ENCODE measurements at places on chromosomes 1 and 21. TPM values are rescaled to one million over a fixed set of nuclear protein-coding genes. Genes with fewer than 3 reads are reported as not detected.
A peak's percentile ranks its signal among the peaks of the same experiment; 100 is the strongest.

The RPTN gene
- total RNA-seq = not detected

GRCh38 chr1:94504601-94505000 is 37.0 kb downstream of the F3 start:
- DNase-seq = no peak

DNA sequence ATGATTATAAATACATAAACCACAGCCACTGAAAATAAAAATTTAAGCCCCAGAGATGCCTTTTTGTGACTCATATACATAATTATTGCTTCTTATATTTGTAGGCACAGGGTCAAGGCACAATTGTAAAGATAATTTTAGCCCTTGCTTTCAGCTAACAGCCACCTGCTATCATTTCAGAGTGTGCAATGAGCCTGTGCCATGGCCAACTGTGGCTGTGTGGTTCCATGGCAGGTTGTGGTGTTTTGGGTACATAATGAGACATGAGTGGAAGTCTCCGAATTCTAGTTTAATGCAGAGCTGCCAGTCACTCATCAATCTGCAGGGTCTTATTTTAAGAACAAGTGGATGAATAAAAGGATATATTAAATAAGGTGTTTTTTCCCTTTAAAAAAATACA is 346.9 kb upstream of the SNX7 start:
- no peak for DNase-seq

GRCh38 chr21:39503123-39503762 is 51.5 kb downstream of the SH3BGR start:
- DNase-seq = no peak

The NKAIN1 gene
- 73.6 TPM for total RNA-seq

GRCh38 chr1:213303286-213303685 is 252.2 kb downstream of the RPS6KC1 start:
- DNase-seq = peak; percentile 73

DNA sequence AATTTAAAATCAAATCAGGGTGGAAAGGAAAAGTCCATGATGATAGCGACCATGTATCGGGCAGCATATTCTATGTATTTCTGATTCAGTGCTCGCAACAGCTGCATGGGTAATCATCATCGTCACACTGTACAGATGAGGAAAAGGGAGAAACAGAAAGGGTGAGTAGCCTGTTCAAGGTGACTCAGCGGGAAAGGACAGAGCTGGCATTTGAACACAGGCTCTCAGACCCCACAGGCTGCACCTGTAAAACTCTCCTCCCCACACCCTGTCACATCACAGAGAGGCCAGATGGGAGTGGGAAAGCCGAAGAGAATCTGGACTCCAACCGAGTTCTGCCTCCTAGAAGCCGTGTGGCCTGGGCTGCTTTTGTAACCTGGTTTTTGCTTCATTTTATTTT is 14.0 kb downstream of the RUNX1 start:
- DNase-seq = no peak

The SLC1A7 gene
- 0.18 TPM for total RNA-seq

The COL11A1 gene
- 13.4 TPM for total RNA-seq

DNA sequence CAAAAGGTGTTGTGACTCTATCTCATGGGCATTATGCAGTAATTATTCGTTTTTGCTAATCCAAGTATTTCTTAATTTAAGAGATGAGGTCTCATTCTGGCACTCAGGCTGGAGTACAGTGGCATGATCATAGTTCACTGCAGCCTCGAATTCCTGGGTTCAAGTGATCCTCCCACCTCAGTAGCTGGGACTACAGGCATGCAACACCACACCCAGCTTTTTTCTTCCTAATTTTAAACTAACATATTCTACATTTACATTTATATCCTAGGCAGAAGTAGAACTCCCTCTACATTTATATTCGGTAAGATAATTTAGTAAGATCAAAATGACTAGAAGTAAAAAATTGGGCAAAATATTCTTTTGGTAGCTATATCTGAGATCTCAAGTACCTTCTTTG is 50.5 kb upstream of the RBM34 start:
- no peak for DNase-seq

DNA sequence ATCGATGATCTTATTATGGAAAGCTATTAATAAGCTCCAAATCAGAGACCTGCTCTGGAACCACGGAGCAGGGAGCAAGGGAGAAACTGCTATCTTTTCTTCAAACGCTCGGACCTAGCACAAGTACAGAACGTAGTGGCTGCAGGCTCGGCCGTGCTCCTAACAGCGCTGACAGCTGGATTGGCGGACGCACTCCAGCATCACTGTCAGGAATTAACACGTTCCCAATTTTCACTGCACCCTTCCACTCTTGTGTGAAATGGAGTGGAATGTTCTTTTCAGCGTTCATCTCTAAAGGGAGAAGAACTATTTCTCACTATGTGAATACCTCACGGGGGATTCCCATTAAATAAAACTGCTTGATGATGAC is 106.9 kb downstream of the ZNF281 start:
- peak; percentile 33 for DNase-seq

The AGPAT3 gene
- 9.2 TPM for total RNA-seq

GRCh38 chr21:46153247-46154154 is 1.9 kb downstream of the FTCD start:
- peak; percentile 98 for DNase-seq

The SLC66A1 gene
- 29.5 TPM for total RNA-seq

- no peak for DNase-seq
These were observed 56.8 kb upstream of the ERRFI1 start for GRCh38 chr1:8082945-8083344.

DNA sequence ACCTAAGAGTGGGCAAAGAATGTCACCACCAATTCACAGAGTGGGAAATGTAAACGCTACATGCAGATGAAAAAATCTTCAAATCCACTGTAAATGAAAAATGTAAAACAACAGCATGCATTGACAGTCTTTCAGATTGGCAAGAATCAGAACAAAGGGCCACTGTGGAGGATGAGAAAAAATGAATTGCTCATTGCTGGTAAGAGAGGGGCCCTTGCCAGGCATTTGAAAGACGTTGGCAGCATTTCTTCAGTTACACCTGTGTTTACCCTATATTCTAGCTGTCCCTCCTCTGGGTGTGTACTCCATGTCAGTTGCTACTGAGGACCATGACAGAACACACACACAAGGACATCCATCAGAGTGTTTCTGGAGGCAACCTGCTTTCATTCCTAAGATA is 25.8 kb upstream of the AADACL3 start:
- no peak for DNase-seq

GRCh38 chr1:107669996-107670395 is 295.0 kb downstream of the VAV3 start:
- DNase-seq = no peak

- DNase-seq = no peak
These were observed 40.5 kb downstream of the CDC14A start for GRCh38 chr1:100392756-100393155.

- no peak for DNase-seq
These were observed 11.8 kb upstream of the SRM start for GRCh38 chr1:11071463-11072215.

Measured in H7 (cell line).